HCEC 1CT (cell line): ENCODE measurements at places on chromosomes 7 and 10.

- peak; percentile 77 for DNase-seq
These were observed 46.9 kb upstream of the KMT2E start for GRCh38 chr7:104967088-104967487.

DNA sequence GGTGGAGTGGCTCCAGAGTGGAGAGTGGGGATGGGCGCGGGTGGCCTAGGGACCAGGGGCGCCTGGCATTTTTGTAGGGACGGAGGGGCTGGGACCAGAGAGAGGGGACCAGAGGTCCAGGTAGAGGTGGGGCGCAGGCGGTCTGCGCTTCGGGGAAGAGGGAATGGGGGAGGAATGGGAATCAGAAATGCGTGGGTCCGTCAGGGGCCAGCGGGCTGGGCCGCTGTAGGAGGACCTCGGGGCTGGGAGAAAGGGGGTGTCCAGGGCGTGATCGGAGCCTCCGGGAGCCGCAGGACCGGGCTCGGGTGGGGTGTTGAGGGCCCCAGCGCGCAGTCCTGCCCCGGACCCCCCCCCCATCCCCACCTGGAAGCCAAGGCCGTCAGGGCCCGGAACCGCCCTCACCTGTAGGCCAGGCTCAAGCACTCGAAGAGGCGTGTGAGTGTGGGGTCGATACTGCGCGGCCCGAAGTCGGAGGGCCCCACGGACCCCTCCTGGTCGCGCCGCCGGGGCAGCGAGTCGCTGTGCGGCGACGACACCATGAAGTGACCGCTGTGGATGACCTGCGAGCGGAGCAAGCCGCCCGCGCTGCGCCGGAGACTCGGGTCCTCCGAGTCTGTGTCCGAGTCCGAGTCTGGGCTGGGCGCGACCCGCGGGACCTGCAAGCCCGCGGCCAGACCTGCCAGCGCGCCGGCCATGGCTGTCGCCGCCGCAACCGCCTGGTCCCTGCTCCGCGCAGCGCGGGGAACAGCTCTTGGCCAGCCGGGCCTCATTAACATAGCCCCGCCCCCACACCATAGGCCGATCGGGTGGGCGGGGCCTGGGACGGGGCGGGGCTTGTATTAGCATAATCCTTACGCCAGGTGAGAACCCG lies at the start of gene MLXIPL:
TSS of gene MLXIPL (minus strand) at position 725 of the 871 bp plus-strand sequence. CDS start at position 695, 30 bp downstream.
- DNase-seq = no peak

GRCh38 chr10:43253461-43254198 lies 13.2 kb downstream of the RASGEF1A start:
- no peak for DNase-seq

GRCh38 chr7:155914341-155914740 lies 102.1 kb upstream of the SHH start:
- no peak for DNase-seq

DNA sequence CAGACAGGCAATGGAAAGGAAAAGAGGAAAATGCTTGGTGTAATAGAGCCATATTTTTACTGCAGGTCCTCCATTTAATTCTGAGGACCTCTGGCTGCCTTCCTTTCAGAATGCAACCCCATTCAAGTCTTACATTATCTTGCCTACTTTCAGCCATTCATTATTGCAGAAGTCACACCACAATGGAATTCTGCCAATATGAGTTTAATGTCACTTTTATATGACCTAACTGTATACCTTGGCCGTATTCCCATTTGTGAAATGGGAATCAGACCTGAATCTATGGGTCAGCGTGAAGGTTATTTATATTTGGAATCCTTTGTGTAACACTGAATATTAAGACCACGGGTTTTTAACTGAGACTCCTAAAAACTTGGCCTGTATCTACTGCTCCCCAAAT lies 241.7 kb upstream of the AOAH start:
- no peak for DNase-seq

DNA sequence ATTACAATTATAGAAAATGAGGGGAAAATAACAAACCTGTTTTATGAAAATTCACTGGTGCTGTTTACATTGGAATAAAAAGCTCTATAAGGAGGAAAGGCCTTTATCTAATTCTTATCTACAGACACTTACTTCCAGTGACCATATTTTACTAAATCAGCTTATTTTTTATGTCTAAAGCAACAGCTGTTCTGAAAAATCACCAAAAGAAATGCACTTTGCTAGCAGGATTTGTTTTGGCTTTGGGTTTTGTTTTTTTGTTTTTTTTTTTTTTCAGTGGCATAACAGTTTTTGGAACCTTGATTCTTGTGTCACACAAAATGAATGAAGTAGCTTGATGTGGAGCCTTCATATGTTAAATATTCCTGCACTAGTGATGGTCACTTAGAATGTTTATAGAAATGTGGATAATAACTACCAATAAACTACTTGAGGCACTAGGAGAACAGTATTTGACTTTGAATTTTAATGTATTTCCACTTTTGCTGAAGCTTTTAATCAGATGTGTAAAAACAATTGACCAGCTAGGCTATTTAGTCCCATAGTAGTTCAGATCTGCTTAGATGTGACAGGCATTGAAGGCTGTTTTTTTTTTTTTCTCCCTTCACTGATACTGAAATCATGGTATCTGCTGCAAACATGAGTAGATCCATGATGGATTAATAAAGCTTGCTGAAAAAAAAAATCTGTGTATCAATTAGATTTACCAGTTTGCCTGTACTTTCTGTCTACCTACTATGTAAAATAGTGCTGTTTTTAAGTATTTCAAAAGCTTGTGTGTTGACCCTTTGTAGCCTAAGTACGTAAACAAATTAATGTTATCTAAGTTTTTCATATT lies 2.8 kb downstream of the ARL4A start:
- DNase-seq = no peak

GRCh38 chr7:42692621-42693020 lies 219.2 kb downstream of the C7orf25 start:
- DNase-seq = peak; percentile 18

DNA sequence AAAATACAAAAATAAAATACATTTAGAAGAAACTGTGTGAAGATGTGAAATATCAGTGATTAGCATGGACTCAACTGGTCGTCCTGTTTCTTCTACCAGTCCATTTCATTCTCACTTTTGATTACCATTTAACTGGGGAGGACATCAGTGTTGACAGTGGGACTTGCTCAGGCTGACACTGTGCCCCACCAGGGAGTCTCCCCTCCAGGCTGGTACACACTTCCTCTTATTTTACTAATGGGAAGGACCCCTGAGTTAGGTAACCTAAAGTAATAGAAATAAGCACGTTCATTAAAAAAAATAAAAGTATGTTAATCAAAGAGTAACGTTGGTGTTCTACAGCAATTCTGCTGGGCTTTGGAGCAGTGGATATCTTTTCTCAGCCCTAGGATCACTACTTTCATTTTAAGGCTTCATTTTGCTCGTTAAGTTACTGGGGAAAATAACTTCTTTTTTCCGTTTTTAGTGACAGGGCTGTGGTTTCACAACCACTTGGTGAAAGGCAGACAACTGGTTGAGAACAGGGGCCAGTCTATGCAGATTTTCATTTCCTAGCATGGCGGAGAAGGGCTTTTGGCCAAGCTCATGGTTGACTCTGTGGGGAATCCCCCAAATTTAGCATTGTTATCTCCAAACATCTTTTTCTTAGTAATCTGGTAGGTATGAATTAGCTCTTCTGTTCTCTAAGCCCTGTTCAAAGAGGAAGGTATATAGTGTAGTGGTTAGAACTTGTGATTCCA lies 2.1 kb downstream of the SNX10 start:
- no peak for DNase-seq

- DNase-seq = peak; percentile 92
These were observed 158.8 kb downstream of the SH3PXD2A start for GRCh38 chr10:103696411-103697145.

DNA sequence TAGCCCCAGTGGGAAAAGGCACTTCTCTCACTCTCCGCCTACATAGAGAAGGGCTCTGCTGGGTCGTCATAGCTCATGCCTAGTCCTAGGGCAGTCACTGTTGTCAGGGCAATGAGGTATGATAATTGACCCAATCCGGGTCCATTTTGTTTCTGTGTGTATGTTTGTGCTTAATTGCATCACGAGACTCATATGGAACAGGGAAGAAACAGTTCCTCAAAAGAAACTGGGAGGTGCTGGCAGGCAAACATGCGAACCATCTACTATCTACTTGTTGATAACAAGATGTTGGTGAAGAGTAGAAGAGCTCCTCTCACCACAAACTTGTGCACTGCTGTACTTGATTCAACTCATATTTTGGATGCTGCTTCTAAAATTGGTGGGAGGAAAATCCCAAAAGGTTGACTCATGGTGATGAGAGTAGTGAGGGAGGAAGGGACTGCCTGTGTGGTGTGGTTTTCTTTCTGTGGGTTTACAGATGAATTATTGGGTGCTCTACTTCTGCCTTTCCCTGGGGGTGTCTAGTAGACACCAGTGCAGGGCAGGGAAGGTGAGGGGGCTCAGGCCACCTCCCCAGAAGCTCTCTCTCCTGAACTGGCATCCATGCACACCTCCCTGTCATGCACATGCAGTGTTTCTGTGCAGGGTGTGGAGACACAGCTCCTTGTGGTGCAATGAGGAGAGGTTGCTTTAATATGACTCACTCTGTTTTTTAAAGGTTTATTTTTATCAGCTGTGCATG lies 29.4 kb downstream of the LSMEM1 start:
- DNase-seq = peak; percentile 77

DNA sequence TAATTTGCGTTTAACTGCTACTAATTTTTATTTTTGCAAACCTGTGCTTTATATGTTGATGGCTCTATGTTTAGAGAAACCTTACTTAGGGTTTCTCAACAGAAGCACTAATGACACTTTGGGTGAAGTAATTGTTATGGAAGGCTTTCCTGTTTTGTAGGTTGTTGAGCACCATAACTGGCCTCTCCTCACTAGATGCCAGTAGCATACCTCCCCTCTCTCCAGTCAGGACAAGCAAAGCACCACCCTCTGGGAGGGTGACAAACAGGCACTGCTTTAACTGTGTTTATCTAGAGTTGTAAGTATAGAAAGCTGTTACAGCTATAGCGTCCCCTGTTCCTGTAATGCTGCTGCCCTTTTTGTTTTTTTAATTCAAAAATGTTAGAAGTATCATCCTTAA lies 60.9 kb downstream of the WAC start:
- DNase-seq = no peak

DNA sequence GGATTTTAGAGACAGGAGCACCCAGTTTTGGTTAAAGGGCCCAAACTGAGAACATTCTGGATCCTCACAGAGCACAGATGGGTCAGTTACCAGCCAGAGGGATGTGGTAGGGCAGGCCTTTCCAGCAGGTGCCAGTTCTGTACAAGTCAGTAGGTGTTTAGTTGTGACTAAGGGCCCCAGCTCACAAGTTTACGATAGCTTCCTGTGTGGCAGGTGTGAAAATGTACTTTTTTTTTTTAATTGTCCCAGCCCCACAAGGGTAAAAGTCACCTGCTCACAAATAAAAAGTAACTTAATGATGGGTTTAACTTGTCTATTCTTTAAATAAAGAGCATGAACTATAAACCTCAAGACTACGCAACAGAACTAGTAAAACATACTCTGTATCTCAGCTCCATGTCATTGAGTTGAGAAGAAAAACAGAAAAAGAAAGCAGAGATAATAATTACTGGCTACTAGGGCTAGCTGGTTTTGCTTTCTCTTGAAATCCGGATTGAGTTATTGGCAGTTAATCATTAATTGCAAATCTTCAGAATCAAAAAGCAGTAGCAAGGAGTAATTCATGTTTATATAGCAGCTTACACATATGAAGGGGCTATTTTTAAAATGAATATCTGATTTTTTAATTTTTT lies 15.4 kb downstream of the NFE2L3 start:
- no peak for DNase-seq

GRCh38 chr10:58697691-58698090 lies 185.0 kb downstream of the BICC1 start:
- no peak for DNase-seq

DNA sequence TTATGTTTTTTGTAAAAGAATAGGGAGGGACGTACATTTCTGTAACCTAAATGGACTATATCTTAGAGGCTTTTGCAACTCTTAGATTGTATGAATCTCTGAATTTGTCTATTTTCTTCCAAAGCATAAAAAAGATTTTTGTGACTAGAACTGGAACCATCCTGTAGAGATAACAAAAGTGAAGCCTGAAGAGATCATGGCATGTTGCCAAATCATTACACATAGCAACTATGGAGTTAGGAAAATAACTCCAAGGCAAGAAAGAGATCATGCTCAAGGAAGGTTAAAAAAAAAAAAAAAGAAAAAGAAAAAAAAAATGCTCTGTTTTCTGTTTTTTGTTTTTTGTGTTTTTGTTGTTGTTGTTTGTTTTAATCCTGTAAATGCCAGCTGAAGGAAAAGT lies 567.7 kb upstream of the ZWINT start:
- DNase-seq = no peak

DNA sequence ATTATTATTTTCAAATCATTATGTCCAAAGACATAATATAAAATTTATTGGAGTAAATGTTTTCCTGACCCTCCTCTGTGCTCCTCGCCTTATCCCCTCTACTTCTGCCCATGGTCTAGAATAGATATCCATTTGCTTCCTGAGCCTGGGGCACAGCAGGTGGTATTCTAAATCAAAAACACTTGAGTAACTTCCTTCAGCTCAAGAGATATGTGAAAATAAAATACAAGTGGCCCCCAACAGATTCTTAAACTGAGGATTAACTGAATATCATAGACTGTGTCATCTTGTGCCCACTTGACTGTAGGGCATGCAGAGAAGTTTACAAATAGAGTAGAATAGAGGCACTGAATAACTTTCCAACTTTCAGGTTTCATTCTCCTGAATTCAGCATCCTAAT lies 59.1 kb downstream of the HGF start:
- no peak for DNase-seq

- peak; percentile 98 for DNase-seq
These were observed 29.3 kb upstream of the CCL24 start for GRCh38 chr7:75842836-75843446.

DNA sequence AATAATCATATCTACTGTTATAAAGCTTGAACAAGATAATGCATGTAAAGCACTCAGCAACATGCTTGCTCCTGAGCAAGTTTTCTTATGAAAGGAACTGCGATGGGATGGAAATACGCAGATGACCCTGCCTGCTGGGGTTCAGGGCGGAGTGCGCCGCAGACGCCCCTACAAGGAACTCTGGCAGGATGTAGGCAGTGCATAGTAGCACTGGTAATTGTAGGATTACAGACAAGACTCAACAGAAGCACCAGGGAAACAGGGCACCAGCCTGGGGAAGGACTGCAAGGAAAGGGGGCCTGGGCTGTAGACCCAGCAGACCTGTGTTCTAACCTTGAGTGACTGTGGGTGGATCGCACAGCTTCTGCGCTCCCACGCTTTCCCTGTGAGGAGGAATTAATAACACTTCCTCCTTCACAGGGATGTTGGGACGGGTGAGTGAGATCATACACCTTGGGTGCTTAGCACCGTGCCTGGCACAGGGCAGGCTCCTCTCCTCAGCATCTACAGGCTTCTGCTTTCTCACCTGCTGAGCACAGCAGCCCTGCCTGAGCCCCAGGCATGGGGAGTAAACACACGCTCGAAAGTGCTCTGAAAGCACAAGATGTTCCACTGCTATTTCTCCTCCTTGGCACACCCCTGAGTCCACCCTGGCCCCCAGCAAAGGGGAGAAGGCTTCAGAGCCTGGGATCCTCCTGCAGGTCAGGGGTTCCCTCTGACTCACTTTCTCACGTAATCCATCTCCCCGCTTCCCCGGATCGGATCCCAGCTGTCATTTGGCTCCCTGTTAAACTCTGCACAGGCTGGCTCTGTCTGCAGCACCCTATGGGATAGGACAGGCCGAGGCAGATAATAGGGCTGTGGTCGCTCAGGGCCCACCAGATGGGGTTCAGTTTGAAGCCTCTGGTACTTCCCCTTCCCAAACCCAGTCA lies 19.2 kb downstream of the ITPRIP start:
- peak; percentile 79 for DNase-seq
